ENCODE measurements at places on chromosomes 4 and X.

DNA sequence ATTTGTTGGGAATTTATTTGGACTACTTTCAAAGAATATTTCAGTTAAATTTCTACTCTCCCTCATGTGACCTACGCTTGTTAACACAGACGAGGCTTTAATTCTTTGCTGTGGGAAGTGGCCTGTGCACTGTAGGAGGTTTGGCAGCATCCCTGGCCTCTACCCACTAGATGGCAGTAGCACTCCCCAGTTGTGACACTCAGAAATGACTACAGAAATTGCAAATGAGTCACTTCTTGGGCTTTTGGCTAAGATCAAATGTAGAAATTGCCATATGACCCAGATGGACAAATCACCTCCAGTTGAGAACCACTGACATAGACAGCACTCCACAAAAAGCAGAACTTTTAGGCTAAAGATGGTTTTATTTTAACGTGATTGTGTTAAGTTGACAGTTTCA lies 22.1 kb downstream of the PIR start:
- DNase-seq = peak; percentile 53

GRCh38 chr4:15996773-15997172 lies 33.8 kb upstream of the FGFBP2 start:
- DNase-seq = no peak

DNA sequence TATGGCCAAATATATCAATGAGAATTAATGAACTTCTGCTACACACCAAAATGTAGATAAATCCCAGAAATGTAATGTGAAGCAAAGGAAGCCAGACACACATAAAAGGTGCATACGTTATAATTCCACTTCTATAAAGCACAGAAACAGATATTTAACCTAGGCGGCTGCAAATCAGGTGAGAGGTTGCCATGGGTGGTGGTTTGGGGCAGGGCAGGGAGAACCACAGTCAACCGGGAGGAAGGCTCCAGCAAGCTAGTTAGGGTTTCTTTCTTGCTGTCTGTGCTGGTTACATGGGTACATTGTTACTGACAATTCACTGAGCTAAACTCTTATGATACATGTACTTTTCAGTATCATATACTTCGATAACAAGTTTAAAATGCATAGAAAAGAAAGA lies 9.7 kb upstream of the PPARGC1A start:
- DNase-seq = no peak

DNA sequence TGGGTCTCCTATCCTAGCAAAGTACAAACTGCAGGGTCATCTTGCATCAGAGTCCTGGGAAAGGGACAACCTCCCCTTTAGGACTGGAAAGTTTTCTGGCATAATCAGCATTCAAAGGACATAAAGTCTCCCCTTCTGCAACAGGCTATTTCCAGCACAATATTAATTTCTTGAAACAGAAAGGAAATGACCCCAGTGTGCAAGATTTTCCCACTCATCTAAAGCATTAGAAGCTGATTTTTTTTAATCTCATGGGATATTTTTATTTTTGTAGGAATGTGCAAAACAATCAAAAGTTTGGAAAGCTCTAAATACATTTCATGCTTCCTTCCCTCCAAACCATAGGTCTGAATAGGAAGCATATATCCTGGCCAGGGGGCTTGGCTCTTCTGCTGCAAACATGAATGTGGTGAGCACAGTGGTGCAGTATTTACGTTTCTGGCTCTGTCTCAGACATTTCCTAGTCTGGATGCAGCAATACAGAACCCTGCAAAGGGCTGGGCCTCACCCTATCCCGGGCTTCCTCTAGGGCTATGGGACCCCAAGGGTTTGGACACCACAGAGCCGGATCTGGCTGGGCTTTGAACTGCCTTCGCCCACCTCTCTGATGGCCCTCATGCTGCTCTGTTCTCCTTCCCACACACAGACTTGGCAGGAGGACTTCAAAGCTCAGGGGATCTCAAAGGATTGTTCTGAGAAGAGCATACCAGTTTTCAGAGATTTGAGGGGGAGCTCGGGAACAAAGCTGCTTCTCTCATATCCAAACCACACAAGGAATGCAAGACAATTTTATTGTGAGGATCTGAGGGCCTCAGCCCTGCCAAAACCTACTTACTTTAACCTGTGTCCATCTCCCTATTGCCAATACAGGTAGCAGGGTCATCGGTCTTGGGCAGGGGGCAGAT lies 64.9 kb downstream of the POLR2B start:
- no peak for DNase-seq

- DNase-seq = no peak
Measured at GRCh38 chrX:97117572-97117971, 233.9 kb downstream of the RPA4 start.

- no peak for DNase-seq
Measured at GRCh38 chr4:81256059-81256970, 41.3 kb upstream of the PRKG2 start.

- no peak for DNase-seq
Measured at GRCh38 chr4:14568351-14568750, 433.9 kb upstream of the CPEB2 start.

DNA sequence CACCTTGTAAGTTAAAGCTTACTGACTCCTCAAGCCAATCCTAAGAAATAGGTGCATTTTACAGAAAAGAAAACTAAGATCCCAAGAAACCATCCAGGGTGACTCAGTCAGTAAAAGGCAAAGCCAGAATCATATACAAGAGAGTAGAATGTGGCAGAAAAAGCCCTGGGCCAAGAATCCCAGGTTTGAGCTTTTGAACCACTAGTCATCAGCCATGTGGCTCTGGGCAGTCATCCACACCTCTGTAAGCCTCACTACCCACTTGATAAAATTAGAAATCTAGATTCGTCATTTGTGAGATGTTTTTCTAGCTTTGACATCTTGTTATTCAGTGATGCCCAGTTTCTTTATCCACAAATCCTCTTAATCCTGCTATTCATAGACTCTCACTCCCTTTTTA lies 122.2 kb upstream of the PDE5A start:
- DNase-seq = peak; percentile 8

DNA sequence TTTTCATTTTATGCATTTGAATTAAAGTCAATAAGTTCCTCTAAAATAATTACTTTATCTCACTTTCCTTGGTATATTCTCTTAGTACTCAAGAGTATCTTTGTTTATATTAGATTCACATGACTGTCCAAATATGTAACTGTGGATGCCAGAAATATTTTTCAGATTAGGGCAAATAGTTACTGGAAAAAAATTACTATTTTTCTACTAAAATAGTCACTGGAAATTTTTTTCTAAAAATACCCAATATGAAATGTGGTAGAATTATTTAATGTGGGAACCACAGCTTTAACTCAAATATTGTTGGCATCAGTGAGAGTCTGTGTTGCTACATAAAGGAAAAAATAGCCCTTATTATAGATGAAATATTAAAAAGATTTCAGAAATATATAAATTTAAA lies 70.4 kb upstream of the NMU start:
- no peak for DNase-seq

GRCh38 chr4:78707793-78708192 lies 68.4 kb upstream of the BMP2K start:
- no peak for DNase-seq

- DNase-seq = no peak
Measured at GRCh38 chrX:101484135-101484534, 1.1 kb upstream of the ARMCX4 start.

GRCh38 chr4:95231681-95232080 lies 317.1 kb downstream of the UNC5C start:
- DNase-seq = no peak

- peak; percentile 51 for DNase-seq
Measured at GRCh38 chr4:158285429-158286216, 75.3 kb downstream of the TMEM144 start.

- DNase-seq = no peak
Measured at GRCh38 chr4:80726471-80726870, 304.0 kb upstream of the BMP3 start.

- DNase-seq = no peak
Measured at GRCh38 chr4:85187106-85187505, 220.6 kb upstream of the WDFY3 start.

GRCh38 chr4:95985791-95986550 lies 146.1 kb downstream of the PDHA2 start:
- no peak for DNase-seq

DNA sequence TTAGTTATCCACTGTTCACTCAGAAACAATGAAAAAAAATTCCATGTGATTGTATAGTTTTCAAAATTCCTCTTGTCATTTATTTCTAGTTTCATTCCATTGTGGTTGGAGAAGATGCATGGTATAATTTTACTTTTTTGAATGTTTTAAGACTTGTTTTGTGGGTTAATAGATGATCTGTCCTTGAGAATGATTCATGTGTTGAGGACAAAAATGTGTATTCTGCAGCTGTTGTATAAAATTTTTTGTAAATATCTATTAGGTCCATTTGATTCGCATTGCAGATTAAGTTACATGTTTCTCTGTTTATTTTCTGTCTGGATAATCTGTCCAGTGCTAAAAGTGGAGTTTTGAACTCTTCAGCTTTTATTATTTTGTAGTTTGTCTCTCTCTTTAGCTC lies 65.4 kb downstream of the RTL3 start:
- DNase-seq = no peak

DNA sequence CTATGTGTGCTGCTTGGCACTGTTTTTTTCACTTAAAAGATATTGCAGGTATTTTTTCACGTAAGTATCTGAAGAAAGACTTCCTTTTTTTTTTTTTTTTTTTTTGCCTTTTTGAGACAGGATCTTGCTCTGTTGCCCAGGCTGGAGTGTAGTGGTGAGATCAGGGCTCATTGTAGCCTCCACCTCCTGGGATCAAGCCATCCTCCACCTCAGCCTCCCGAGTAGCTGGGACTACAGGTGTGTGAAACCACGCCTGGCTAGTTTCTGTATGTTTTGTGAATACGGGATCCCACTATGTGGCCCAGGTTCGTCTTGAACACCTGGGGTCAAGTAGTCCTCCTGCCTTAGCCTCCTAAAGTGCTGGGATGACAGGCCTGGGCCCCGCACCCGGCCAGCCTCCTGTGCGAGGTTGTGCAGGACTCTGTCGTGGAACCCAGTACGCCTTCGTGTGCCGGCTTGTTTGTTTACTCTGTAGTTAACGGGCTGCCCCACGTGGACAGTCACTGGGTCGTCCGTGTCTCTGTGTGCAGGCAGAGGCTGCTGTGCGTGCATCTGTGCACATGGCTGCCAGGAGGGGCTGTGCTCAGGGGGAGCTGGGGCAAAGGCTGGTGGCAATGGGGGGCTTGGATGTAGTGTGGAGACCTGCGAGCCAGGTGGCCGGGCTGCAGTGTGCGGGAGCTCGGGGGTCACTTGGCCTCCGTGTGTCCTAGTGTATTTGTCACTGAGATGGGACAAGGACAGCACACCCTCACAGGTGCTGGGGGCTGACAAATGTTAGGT lies 179.5 kb downstream of the ADRA2C start:
- no peak for DNase-seq

GRCh38 chr4:17109126-17109525 lies 210.7 kb upstream of the LDB2 start:
- DNase-seq = no peak

DNA sequence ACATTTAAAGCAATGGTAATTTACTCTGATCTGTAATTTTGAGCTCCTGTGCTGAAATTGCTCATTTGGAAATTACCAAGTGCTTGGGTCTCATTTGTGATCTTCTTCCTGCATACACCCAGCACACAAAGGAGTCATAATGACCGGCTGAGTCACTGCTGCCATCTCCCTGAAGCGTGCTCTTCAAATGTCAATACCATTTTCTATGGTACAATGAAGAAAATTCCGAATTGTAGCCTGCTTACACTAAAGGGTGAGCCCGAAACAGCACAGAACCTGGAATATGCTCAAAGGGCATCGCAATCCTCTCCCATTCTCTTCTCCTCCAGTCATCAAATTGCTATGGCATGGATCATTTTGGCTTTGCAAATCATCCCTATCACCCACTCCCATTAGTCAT lies 140.5 kb downstream of the GRIA3 start:
- DNase-seq = no peak

GRCh38 chr4:57504139-57504538 lies 394.0 kb upstream of the IGFBP7 start:
- DNase-seq = no peak

DNA sequence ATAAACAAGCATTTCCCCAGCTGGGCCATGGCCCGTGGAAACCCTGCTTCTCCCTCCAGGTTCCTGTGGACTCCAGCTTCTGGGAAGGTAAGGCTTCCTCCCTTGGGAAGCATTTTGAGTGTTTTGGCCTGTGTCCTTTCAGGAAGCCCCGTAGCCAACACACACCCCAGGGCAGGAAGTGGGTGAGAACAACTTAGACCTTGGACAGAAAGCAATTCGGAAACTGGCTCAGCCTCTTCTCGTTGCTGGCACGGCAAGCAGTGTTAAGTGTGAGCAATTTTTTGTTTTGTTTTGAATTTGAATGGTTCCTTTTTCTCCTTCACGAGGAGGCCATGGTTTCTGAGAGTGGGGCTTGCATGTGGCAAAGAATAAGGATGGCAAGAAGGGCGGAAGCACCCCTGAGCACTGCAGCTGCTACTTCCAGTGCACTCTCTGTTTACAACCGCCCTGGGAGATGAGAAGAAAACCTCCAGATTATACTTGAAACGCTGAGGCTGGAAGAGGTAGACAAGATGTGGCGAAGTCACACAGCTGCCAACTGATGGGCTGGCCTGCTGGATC lies 14.1 kb upstream of the CYTL1 start:
- no peak for DNase-seq

DNA sequence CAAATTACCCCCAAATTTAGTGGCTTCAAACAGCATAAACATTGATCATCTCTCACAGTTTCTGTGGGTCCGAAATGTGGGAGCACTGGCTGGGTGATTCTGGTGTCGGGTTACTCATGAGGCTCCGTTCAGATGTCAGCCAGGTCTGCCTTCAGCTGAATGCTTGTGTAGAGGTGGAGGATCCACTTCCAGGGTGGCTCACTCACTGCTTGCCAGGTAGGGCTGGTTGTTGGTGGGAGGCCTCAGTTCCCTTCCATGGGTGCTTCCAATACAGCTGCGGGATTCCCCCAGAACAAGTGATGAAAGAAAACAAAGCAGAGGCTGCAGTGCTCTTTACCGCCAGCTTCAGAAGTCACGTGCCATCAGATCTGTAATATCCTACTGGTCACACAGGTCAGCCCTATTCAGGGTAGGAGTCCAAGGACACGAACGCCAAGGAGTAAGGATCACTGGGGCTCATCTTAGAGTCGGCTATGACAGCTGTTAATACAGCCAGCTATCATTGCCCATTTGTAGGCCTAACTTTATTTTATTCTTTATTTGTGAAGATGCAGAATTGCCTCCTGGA lies 1.1 kb upstream of the SMIM43 start:
- no peak for DNase-seq

DNA sequence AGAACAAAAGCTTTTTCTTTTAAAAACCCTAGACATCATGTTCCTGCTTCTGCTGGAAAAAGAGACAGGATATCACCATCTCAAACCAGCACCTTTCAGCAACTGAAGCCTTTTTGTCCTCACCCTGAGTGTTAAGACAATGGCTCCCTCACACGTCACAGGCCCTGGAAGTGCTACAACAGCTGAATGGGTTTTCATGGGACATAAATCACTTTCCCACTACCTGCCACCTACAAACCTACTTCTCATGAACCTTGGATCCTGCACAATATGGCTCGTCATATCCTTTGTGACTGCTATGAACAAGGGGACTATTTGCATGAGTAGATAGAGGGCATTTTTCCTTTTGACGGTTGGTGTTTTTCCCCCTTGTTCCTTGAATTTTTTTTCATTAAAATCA lies 93.6 kb downstream of the TSPAN5 start:
- DNase-seq = no peak

GRCh38 chr4:51932261-51932660 lies 87.9 kb downstream of the LRRC66 start:
- no peak for DNase-seq
